ENCODE measurements at places on chromosomes 5 and 9.

GRCh38 chr9:119221276-119221675 is 148.0 kb downstream of the BRINP1 start:
- DNase-seq: peak; percentile 72

- DNase-seq: no peak
Observed at GRCh38 chr9:125536167-125536772, 170.7 kb downstream of the MAPKAP1 start.

GRCh38 chr9:106693558-106693957 is 169.4 kb upstream of the ZNF462 start:
- no peak for DNase-seq

DNA sequence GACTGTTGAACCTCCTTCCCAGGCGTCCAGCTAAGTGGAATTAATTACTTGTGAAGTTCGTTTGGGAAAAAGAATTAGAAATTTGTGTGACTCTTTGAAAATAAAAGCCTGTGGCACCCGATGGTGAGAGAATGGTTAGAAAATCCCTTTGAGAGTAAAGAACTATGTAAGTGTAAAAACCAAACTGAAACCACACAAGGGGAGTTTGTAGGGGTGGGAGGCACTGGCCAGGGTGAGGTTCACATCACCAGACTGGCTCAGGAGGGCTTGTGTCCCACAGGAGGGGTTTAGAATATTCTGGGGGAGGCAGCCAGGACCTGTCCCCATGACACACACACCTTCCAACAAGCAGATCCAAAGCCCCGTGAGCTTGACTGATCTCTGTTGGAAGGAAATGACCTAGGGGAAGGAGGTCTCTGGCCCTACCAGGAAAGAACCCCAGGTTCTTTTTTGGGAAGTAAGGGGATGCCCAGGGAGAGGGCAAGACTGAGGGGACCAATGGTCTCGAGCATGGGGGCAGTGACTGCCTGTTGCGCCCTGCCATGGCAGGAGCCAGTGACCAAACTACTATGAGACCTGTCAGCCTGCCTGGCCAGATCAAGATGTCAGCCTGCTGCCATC is 4.3 kb downstream of the SPATA24 start:
- no peak for DNase-seq

- no peak for DNase-seq
Observed at GRCh38 chr5:27742805-27743204, 704.4 kb upstream of the CDH9 start.

DNA sequence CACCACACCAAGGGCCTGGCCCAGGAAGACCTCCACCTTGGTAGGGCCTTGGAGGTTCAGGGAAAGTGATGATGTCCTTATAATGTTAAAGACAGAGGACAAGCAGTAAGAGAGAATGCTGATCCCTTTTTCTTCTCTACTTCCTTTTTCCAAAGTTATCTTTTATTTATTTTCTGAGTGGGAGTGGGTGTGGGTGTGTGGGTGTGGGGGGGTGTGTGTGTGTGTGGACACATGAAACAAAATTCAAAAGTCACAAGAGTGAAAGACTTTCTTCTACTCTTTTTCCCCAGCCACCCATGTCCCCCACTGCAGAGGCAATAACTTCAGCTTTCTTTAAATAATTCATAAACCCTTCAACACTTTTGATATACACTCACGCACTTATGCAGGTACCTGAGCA is 70.8 kb downstream of the ROR2 start:
- DNase-seq: no peak

GRCh38 chr5:108637134-108637533 is 110.6 kb upstream of the FER start:
- DNase-seq: no peak

- peak; percentile 35 for DNase-seq
Observed at GRCh38 chr9:100011062-100011681, 87.6 kb downstream of the ERP44 start.

- no peak for DNase-seq
Observed at GRCh38 chr5:72498284-72498683, 8.9 kb downstream of the ZNF366 start.

GRCh38 chr5:76701298-76701697 is 14.6 kb upstream of the F2R start:
- DNase-seq: no peak

GRCh38 chr5:41794471-41794870 is 75.8 kb downstream of the OXCT1 start:
- DNase-seq: no peak

DNA sequence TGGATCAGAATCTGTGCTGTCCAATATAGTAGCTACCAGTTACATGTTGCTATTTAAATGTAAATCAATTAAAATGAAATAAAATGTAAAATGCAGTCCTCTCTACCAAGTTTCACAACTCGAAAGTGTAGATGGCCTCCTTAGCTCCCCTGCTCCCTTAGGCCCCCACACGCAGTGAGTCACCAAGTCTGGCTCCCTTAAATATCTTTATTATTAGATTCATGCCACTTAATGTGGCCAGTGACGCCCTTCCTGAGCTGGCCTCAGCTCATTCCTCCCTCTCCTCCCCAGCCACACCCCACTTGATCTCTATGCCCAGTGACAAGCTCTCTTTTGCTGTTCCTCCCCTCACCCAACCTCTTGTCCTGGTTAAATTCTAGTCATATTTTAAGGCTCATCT is 88.4 kb upstream of the DNAH5 start:
- DNase-seq: no peak

GRCh38 chr5:173479711-173480110 is 136.7 kb downstream of the BOD1 start:
- no peak for DNase-seq

DNA sequence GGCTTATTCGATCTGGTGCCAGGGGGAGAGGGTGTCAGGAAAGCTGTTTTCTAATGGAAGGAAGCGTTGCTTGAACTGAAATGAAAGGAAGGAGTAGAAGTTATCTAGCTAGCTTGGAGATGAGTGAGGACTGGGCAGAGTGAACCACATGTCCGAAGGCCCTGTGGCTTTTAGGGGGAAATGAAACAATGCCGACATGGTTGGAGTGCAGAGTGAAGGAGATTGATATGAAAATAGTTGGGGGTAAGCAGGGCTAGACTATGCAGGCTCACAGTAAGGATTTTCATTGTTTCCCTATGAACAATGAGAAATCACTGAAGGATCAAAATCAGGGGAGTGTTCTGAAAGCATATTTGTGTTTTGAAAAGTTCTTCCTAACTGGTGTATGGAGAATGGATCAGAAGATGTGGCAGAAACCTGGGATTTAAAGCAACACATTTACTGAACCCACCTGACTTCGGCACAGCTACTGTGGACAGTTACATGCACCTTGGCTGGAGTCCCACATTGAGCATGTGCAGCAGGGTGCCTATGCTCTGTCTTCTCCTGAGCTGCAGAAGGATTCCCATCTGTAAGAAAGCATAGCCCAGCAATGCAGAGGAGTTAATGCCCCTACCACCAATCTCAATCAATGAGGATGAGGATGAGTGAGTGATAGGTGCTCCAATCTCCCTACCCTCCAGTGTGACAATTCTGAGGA is 144.4 kb upstream of the TBCA start:
- no peak for DNase-seq

DNA sequence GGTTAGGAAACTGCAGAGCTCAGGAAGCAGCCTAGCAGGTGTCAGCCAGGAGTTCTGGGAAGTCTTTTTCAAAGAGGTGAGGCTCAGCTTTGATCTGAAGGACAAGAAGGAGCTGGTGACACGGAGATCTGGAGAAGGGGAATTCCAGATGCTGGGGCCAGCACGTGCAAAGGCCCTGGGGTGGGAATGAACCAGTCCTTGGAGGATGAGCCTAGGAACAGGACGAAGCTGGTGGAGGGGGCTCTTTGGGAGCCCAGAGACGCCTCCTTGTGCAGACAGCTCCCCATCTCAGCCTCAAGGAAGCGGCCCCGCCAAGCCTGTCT is 15.2 kb upstream of the RNU6ATAC start:
- no peak for DNase-seq

DNA sequence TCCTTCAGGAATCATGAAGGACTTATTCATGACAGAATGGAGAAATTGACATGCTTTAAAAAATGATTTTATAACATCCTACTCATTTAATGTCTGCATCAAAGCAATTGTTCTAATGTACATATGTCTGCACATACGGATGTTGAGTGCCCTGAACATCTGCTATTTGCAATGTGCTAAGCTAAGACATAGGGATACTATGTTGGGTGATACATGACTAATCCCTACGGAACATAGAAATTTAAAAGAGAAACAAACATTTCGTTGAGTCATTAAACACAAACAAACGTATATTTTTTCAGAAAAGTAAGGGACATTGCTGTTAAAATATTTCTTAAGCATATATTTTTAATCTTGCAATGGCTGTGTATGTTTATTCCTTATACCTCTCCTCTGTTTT is 686.5 kb upstream of the ADAMTS16 start:
- DNase-seq: no peak

DNA sequence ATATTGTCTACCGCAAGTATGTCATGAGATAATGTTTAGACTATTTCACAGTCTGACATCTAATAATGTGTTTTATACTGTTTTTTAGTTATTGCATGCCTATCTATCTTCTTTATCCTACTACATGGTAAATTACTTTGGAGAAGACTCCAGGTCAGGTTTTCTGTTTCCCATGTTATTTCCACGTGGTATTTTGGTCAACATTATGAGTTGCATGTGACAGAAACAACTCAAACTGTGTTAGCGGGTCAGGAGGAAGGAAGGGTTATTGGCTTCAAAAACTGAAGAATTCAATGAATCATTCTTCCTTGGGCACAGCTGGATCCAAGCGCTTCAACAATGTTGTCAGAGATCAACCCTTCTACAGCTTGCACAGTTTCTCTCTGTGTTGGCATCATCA is 252.1 kb upstream of the CCNG1 start:
- DNase-seq: no peak

GRCh38 chr5:74360535-74361210 is 279.9 kb downstream of the ENC1 start:
- DNase-seq: no peak

DNA sequence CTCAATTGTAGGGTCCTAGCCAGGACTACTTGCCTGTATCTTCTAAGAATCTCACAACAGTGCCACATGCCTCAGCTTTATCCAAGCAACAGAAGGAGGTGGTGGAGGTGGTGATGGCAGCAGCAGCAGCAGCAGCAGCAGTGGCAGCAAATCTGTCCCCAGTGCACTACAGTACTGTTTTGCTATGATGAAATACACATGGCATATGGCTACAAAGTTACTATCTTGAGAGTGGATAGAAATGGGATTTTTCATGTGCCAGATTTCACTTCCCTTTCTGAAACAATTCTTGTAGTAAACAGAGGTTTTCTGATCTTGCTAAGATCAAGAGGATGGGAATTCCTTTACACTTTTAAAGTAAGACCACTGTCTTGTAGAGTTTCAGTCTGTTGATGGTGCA is 8.1 kb upstream of the CYSTM1 start:
- no peak for DNase-seq

- no peak for DNase-seq
Observed at GRCh38 chr9:35262064-35262463, 100.3 kb downstream of the UNC13B start.

DNA sequence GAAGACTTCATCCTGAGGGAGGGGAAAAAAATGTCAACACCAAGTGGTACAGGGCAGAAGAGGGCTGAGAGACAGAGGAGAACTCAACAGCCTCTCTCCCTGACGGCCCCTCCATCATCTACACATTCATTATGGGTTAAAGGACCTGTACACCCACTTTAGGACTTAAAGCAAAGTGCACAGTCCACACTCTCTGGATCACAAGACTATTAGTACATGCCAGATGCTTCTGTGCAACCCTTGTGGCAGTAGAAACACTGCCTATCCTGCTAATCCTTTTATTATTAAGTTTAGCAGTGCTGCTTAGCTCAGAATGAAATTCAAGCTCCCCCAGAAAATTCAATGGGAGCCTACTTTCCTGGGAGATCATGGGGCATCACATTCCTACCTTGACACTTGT is 1.9 kb downstream of the FRMD3 start:
- DNase-seq: no peak

- no peak for DNase-seq
Observed at GRCh38 chr9:71663216-71663615, 105.1 kb downstream of the CEMIP2 start.

DNA sequence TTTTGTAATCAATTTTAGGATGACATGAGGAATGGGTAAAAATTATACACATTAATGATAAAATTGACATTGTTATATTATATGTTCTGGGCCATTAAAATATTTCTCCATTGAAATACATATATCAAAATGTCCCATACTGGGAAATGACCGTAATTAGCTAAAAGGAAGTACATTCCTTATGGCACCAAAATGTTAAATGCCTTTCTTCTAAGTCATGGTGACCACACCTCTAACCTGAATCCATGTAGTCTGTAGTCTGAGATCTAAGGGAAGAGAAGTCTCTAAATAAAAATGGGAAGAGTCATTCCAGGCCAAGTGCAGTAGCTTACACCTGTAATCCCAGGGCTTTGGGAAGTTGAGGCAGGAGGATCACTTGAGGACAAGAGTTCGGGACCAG is 10.0 kb upstream of the GDA start:
- no peak for DNase-seq

DNA sequence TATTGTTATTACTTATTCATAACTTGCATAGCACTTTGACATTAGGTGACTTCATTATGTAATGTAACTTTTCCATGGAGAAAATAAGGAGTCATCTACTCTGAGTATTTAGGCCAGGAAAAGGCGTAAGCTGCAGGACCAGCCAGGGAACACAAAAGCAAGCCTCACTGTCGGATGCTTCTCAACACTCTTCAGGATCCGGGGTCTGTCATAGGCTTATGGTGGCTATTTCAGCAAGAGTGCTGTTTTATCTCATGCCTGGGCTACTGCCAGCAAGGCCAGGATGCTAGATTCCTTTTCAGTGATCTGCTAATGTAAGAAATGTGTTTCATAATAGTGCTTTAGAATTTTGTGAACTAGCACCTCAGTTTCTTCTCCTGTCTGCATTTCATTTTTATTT is 162.4 kb downstream of the CHSY3 start:
- DNase-seq: no peak

GRCh38 chr5:132044207-132044606 is 16.2 kb upstream of the IL3 start:
- DNase-seq: no peak

DNA sequence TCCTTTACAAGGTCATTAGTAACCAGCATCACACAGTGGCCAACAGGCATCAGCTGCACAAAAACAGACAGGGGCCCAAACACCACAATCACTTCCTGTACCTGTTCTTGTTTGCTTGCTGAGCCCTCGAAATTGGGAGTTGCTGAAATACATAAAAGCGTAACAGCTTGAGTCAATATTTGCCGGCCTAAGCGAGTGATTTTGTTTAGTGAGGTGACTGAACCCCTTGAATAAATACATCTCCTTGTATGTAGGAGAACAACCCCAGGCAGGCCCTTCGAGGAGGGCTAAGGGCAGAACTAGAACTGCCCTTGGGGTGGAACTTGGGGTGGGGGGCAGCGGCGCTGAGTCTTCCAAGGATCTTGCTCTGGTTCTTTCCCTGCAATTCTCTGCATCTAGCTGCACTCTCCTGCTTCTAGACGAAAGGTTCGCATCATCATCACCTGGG is 502.5 kb downstream of the RASEF start:
- DNase-seq: no peak

All from cerebellar cortex (tissue), 1 donor.